NCI-H446 (cell line): ENCODE measurements at places on chromosomes 5 and 9.

DNA sequence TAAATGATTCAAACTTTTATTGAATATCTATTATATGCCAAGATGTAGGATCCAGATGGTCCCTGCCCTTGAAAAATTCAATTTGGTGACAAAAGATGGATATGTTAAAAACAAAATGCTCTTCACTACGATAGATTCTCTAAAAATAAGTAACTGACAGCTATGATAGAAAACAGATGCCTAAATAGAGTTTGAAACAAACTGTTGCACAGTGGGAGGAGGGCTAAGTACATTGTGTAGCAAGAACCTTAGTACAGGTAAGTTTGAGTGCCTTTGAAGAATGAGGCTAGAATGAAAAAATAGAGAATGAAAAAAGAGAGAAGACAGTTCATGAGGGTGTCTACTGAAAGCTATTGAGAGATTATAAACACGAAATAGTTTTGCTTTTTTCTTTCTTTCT lies 54.3 kb downstream of the HOMER1 start:
- no peak for DNase-seq

GRCh38 chr5:10552183-10553143 lies 11.4 kb upstream of the ANKRD33B start:
- DNase-seq = no peak

DNA sequence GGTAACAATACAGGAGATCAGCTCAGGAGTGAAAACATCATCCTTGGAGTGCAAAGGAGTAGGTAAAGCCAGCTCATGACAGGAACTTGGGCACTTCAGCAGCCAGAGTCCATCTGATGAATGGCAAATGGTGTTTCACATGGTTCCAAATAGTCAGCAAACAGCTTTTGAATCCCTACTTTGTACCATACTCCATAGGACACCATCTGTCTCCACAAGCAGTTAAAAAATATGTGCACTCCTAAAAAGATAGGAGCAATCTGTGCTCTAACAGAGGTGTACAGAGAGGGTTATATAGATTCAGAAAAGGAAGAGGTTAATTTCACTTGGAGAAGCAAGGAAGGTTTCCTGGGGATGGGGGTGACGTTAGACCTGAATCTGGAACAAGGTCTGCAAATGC lies 21.6 kb upstream of the B4GALT1 start:
- DNase-seq = peak; percentile 44

DNA sequence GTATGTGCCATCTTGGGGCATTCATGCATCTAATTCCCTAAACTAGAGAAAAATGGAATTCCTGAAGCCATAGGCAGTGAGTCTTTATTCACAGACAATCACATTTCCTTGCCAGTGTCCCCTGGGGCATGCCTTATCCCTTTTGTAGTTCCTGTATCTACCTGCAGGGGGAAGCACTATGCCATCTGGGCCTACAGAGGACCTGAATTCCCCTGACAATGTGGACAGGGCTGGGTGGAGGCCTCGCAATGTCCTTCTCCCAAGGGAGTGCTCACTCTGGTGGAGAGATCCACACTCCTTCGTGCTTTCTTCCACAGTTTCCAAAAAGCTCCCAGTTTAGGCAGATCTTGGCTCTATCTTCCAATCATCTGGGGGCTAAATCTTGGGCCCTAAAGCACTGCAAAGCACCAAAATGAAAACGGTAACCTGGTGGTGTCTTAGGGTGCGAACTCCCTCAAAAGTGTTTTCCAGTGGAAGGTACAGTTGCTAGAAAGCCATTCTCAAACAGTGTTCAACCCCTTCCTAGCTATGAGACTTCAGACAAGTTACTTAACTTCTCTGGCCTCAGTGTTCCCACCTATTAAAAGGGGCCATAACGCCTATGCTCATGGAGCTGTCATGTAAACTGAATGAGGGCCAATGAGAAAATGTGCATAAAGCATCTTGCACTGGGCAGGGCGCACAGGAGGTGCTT lies 17.5 kb downstream of the WHRN start:
- peak; percentile 0 for DNase-seq

DNA sequence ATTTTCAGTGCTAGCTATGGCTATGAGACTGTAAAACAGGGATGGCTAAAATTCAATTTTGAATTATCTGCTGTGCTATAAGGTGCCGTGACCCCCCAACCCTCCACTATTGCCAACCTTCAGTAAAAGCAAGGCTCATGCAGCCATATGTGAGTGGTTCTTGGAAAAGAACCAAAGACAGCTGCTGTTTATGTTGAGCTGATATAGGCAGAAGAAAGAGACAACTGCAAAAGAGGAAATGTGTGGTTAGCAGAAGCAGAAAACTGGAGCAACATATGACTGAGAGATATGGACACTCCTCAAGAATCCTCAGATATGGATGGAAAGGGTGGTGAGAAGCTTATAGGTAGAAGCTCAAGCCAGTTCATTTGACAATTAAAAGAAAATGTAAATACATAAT lies 200.3 kb downstream of the TLE1 start:
- peak; percentile 52 for DNase-seq

DNA sequence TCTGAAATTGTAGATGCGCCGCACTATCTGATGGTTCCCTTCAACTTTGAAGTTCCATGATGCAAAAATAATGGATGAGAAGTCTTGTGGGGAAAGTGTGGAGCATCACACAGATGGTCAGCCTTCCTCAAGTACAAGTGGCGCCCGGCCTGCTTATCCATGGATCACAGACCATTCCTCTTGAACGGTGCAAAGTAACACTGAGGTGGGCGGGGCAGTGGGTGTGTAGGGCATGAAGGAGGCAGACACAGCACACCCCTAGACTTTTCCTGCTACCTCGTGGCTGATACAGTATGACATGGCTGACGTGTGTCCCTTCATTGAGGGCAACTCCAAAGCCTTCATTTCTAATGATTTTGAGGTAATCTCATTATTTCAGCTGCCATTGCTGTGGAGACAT lies 2.5 kb upstream of the GNG10 start:
- DNase-seq = no peak

- DNase-seq = no peak
These were observed 217.9 kb downstream of the HSPA4 start for GRCh38 chr5:133269691-133270090.

DNA sequence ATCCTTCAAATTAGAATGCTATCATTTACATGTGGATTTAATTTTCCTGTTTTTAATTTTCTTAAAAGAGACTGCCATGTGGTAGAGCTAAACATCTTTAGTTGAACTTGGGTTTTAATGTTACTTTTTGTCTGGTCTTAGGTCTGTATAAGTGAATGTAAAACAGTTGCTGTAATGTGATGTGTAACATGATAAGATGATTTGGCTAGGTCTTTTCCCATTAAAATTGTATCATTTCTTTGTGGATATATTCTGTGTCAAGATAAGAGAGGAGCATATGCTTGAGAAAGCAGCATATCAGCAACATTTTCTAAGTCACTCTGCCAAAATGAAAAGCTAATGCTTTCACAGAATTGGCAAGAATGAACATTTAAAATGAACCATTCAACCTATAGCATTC lies 18.5 kb downstream of the TMEM167A start:
- DNase-seq = no peak

DNA sequence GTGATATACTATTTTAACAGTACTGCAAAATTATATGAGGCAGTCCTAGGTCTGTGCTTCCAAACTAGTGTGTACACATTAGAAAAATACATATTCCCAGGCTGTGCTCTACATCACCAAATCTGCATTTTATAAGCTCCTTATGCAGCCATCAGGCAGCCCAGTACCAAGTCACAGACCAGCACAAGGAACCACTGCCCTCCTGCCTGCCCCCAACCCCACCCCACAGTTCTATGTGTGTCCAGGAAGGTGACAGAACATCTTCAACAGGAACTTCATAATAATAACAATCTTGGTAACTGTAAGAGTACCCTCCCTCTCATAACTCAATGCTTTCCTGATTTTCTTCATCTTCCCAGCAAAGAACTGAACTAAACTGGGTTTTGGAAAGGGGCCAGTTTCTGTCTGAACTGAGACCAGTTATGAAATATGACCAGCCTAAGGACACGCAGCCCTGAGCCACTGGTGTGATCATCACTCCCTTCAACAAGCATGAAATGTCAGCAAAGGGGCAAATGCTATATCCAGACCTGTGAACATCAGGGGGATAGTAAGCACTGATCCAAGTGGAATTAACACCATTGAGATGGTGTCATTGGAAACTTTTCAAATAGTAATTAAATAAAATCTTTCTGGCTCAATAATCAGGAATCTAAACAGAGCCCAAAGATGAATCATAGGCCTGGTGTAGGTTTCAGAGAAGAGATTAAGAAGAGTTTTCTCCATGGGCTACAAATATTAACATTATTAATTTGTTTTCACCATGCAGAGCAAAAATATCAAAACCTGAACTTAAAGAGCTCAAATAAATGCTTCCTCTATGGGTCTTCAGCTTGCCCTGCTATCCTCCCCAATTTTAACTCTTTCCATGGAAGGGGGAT lies 82.1 kb downstream of the DPYSL3 start:
- DNase-seq = peak; percentile 79

DNA sequence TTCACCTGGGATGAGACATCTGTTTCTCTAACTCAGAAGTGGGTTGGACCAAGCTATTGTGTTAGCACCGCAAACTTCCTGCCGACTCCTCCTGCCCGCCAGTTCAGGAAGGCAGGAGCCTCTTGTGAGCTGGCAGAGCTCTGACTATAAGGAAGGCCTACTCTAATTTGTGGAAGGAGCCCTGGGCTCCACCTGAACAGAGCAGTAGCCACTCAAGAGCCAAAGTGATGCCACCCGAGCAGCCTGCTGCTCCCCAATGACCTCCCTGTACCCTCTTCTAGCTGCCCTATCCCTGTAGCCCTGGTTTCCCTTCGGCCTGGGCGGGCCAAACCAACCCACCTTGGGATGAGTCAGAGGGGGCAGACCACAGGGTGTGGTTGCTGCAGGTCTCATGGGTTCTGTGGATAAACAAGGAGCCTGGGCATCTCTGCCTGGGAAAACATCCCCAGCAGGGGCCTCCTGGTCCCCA lies 81.6 kb downstream of the PSD2 start:
- DNase-seq = no peak

DNA sequence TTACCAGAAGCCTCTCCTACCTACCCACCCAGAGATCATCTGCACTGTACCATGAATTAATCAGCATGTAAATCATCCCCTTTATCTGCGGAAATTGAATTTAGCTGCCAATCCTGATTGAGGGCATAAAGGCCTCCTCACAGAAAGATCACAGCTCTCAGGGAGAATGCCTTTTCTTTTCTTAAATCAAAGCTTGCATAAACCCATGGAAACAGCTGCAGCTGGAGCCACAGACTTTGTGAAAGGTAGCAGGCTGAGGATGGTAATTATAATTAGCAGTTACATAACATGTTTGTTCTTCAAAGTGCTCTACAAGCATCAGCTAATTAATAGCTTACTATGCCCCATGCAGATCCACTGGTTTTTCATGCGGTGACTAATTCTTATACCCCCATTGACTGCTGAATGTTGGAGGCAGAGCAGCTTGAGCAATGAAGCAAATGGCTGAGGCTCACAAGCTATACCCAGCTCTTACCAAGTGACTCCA lies 54.6 kb downstream of the SUSD1 start:
- no peak for DNase-seq

GRCh38 chr9:132783006-132783405 lies 95.1 kb downstream of the AK8 start:
- DNase-seq = no peak

GRCh38 chr5:134240421-134240962 lies 14.6 kb upstream of the PPP2CA start:
- DNase-seq = peak; percentile 67

DNA sequence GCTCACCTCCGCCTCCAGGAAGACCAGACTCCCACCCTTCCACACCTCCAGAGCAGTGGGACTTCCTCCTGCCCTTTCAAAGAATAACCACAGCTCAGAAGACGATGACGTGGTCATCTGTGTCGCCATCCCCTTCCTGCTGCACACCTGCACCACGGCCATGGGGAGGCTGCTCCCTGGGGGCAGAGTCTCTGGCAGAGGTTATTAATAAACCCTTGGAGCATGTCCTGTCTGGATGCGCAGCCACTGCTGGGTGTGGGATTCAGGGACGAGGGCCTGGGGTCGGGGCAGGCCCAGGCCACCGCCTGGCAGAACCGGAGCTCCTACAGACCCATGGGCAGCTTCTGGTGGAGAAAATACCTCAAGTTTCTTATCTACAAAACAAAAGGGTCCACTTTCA lies 5.0 kb downstream of the PAEP start:
- no peak for DNase-seq

DNA sequence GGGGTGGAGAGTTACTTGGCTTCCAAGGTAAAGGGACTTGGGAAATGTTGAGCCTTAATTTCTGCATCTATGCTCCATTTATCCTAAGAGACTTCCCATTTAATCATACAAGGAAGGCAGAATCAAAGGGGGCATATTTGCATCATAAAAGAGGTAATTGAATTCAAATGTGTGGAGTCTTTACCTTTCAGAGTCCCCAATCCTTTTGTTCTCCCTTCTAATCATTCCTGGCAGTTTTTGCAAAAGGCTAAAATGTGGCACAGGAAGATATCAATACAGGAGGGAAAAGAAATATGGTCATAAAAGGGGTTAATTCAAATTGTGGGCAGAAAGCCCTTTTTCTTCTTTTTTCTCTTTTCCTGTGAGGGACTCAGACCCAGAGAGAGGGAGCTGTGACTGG lies 69.5 kb downstream of the SFXN1 start:
- DNase-seq = no peak

GRCh38 chr5:137340881-137341280 lies 158.2 kb downstream of the SPOCK1 start:
- DNase-seq = no peak

DNA sequence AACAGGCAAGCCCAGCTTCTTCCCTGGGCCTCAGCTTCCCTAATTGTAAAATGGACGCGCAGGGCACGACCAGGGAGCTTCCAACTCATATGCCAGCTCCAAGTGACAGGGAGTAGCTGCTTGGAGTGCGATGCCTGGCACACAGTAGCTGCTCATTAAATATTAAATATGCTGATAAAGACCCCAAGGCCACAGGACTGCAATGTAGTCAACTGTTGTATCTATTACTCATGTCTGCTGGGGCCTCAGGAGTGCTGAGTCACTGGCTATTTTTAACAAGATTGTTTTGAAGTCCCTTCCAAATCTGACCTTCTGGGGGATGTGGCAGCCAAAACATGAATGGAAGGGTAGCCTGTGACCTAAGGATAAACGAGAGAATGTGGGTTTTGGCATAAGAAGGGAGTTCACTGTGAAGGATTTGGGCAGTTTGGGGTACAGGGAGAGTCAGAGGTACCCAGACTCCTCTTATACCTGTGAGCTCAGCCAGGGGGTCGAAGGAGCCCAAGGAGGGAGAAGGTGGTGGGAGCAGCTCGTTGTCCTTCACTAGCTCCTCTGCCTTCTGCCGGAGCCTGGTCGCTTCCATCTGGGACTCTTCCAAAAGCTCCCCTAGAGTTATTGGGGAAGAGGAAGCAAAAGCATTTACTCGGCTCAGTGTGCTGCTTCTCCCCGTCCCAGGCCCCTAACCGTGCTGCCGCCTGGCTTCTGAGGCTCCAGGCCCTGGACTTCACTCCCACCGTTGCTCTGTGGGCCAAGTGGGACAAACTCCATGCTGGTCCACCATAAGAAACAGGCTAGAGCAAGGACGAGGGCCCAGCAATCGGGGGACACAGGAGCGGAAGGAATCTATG lies 17.5 kb downstream of the TNIP1 start:
- no peak for DNase-seq

DNA sequence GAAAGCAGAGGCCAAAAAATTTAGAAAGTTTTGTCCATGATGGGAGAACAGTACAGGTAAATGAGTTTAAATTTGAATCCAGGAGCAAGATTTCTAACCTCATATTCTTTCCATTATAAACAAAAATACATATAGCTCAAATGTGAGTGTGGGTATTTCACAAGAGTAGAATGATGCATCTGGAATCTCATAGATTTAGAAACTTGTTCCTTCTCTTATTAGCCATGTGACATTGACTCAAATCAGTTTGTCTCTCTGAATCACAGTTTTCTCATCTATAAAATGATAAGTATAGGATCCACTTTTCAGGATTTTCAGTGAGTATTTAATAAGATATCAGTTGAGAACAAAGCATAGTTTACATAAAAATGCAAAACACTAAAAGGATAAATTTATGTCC lies 436.3 kb upstream of the PAPPA start:
- no peak for DNase-seq
